Islet precursor cell (in vitro differentiated cells): ENCODE measurements at places on chromosomes 1 and 21.
A peak's percentile ranks its signal among the peaks of the same experiment; 100 is the strongest.

GRCh38 chr1:14897997-14898645, 255.4 kb upstream of the TMEM51 start:
- no peak for DNase-seq

- DNase-seq = peak; percentile 64
These were observed 8.4 kb downstream of the RPS6KA1 start for GRCh38 chr1:26537951-26538352.

GRCh38 chr1:242718967-242719366, 194.5 kb upstream of the PLD5 start:
- no peak for DNase-seq

GRCh38 chr21:15063081-15063813, 1.6 kb downstream of the NRIP1 start:
- DNase-seq = peak; percentile 55

DNA sequence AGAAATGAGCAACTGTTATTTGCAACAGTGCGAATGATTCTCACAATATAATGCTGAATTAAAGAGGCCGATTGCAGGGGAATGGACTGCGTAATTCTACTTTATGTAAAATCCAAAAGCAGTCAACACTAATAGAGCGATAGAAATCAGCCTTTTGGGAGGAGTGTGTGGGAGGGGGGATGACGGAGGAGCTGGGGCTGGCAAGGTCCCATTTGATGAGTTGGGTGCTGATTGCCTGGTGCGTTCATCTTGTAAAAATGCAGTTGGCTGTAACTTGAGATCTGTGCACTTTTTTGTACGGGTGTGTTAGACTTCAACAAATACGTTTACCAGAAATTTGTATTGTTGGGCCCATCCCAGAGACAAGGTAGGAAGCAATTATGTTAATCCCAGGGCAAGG, 20.7 kb downstream of the TNFRSF8 start:
- DNase-seq = no peak

- DNase-seq = no peak
These were observed 11.9 kb downstream of the ETS2 start for GRCh38 chr21:38817371-38818324.

DNA sequence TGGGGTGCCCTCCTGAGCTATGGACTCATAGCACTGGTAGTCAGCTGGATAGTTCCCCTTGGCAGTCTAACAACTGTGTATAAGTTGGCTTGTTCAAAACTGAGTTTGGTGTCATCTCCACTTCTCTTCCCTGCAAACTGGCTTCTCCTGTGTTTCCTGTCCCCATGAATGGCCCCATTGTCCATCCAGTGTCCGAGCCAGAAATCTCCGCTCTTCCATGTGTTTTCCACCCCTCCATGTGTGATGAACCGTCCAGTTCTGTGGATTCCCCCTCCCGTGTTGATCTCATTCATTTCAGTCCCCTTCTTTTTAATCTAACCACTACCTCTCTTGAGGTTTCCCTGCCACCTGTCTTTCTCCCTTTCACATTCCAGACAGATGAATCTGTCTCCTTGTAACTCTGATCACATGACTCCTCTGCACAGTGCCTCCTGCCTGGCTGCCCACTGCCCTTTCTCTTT, 195.7 kb downstream of the ROR1 start:
- peak; percentile 73 for DNase-seq

DNA sequence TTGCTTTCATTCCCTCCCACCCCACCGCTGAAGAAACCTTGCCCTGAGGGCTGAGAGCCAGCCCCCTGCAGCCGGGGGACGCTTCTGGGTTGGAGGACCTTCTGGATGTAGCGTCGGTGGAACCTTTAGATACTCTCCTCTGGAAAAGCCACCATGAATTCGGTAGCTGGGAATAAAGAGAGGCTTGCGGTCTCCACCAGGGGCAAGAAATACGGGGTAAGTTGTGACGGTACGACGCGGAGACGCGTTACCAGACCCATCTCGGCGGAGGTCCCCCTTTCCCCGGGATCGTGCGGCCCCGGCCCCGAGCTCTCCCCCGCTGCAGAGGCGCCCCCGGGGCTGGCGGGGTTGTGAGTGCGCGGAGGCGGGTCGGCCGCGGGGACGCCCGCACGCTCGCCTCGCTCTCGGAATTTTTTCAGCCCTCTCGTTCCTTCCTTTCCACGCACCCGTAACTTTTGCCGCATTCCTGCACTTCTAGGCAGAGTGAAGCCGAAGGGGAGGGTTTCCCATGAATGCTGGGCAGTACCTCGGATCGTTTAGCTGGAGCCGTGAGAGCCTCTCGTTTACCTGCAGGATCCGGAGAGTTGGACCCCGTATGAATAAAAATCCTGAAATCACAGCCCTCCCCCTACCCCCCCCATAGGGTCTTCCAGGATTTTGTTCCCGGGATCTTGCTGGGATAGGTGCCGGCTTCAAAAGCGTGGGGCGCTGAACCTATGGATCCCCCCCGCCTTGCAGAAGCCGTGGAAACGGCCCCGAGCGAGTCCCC, 671 bp downstream of the KIF26B start:
- peak; percentile 63 for DNase-seq

GRCh38 chr1:244302876-244303609, 148.7 kb downstream of the ADSS2 start:
- DNase-seq = peak; percentile 92

DNA sequence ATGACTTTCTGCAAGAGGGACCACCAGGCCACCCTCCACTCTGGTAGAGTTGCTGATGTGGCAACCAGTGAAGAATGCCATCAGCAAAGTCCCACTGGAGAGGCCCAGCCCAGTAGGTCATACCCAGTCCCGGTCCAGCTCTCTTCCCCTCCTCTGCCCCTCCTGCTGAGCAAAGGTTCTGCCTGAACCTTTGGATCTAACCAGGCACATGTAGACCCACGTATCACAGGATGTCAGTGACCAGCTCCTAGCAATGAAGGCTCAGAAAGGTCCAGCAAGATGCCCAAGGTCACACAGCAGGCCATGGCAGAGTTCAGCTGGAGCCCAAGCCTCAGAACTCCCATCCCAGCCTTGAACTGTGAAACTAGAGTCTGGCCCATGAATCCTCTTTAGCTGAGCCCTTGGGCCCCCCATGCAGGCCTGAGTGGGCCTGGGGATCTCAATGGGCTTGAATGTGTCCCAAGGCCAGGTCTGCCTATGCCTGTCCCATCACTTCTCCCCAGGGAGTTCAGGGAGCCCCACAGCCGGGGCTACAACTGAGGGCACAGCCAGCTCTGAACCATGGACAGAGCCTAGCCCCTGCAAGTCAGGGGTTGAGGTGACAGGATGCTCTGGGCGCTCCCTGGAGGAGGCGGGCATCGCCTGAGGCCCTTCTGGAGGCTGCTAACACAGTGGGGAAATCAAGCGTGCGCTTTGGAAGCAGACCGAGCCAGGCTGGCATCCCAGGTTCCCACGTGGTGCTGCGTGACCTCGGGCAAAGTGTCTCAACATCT, 21.4 kb upstream of the PADI1 start:
- peak; percentile 40 for DNase-seq

- no peak for DNase-seq
These were observed 3.3 kb upstream of the DHX9 start for GRCh38 chr1:182835806-182836205.

- no peak for DNase-seq
These were observed 3.8 kb upstream of the BCAS2 start for GRCh38 chr1:114585231-114585630.

- DNase-seq = no peak
These were observed 63.9 kb downstream of the KCNK2 start for GRCh38 chr1:215146240-215146975.

DNA sequence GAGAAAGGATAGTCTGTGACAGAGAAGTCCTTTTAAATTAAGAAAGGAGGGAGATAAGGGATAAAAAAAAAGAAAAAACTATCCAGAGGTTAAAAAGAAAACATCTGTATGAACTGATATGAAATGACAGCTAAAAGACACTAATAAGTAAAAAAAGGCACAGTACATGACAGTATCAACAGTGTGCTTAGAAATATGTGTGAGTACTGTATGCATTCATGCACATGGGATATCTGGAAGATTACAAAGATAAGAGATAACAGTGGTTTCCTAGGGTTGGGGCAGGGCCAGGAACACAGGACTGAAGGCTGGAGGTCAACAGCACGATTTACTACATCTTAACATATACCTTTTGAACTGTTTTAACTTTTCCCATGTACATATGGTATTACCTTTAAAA, 13.3 kb downstream of the PTP4A2 start:
- no peak for DNase-seq

GRCh38 chr1:194062526-194062925, 876.1 kb upstream of the B3GALT2 start:
- no peak for DNase-seq

DNA sequence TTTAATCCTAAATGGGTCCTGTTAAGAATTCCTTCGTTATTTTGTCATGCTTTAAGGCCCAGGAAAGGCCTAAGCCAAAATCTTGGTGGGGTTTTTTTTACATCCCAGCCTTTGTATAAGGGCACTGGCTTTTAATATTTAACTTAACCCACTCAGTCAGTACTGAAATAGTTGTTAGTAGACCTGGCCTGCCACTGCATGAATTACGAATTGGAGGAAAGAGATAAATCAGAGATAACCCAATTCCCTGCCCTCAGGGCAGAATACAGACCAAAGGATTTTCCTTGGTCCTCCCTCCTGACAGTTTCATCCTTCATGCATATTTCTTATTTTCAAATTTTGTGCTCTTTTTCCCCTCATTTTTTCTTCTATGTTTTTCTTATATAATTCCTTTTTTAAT, 193.0 kb downstream of the FASLG start:
- DNase-seq = no peak

- no peak for DNase-seq
These were observed 126.0 kb downstream of the AK5 start for GRCh38 chr1:77407738-77408375.

- no peak for DNase-seq
These were observed 19.6 kb upstream of the TACSTD2 start for GRCh38 chr1:58596631-58597052.

- no peak for DNase-seq
These were observed 27.2 kb downstream of the VPS45 start for GRCh38 chr1:150094734-150095265.

DNA sequence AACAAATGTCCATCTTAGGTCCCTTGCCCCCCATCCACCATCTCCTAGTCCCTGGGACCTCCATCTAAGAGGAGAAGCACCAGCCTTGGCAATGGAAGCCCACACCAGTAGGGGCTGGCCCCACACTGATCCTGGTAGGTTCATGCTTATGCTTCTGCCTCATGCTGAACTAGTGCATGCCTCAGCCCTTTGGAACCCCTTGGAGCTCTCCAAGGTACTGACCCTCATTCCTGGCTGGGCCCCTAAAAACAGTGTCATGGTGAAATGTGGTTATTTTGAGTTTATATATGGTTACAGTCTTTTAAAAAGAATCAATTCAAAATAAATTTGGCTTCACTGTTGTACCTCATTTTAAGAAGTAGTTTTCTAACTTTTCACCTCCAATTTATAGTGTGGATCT, 108.3 kb downstream of the HIVEP3 start:
- peak; percentile 75 for DNase-seq

DNA sequence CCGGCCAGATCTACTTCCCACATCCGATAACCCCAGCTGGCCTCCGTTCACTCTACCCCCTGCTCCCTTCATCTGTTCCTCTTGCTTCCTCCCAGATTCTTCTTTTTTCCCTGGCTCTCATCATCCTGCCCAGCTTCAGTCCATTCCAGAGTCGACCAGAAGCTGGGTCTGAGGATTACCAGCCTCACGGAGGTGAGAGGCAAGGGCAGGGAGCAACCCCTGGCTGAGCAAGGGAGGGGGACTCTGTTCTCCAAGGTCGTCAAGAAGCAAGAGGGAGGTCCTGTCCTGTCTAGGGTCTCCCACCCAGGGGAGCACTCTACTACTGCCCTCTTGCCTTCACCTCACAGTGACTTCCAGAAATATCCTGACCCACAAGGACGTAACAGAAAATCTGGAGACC, 3.9 kb downstream of the JTB start:
- DNase-seq = no peak

DNA sequence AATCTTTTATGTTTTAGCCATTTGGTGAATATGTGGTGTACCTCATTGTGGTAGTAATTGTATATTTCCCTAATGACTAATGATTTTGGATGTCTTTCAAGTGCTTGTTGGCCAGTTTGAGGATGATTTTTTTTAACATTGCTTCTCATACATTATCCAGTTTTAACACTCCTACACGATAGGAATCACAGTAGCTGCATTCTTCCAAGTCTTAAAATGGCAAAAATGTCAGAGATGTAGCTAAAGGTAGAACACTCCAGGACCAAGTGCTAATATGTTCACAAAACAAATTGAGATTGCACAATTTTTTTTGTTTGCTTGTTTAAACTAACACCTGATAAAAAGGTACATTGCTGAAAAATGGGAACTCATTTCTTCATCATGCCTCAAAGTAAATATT, 11.7 kb downstream of the USP25 start:
- no peak for DNase-seq

- no peak for DNase-seq
These were observed 8.0 kb downstream of the CTNNBIP1 start for GRCh38 chr1:9902060-9902452.

- no peak for DNase-seq
These were observed 26.1 kb upstream of the STMN1 start for GRCh38 chr1:25932321-25932720.

GRCh38 chr1:83970802-83971201, 28.1 kb downstream of the TTLL7 start:
- no peak for DNase-seq
